ENCODE measurements at places on chromosomes 12 and 14.

DNA sequence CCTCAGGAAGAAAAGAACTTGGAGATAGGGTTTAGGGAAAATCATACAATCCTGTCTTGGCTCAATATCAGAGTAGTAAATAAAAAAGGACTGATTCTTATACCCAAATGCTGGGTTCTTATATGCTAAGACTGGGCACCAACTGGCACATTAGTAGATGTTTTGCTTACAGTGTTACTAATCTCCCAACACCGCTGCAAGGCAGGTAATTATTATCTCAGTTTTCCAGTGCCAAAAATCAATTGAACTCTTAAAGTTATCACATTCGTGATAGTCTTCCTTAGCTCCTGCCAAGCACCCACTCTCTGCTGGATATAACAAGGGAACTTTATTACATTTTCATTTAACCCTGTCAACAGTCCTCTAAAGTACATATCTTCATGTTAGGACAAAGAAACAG is 25.0 kb upstream of the HIGD1C start:
- DNase-seq, result no peak

GRCh38 chr14:74816124-74816523 is 53.0 kb downstream of the YLPM1 start:
- no peak for DNase-seq

DNA sequence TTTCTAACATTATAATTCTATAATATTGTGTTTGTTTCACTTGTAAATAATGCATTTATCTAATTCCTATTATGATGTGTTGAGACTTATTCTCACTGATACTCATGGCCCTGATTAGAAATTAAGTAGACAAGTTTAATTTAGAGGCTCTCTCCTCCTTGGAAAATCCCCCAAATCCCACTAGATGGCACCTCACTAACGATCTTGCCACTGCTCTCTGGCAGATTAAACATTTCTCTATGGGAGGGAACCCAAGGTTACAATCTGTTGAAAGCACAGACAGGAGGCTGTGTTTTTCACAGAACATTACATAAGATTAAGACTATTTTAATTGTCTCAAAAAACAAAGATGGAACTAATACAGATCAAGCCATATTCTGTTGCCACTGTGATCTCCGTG is 318.7 kb downstream of the LRFN5 start:
- DNase-seq, result no peak

DNA sequence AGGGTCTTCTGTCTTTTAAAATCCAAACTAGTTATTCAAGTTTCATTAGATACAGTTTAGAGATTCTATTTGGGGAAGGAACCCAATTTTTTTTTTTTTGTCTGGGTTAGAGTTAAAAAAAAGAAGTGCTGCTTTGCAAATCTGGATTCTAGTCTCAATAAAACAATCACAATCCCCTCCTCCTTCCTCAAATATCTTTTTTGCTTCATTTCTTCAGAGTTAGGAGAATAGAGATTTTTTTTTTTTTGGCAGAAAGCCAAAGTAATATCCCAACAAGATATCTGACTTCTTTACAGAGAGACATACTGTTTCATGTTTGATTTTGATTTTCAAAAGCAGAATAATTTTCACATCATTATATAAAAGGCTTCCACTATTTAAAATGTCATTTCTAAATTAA is 201.9 kb downstream of the FOXN3 start:
- no peak for DNase-seq

DNA sequence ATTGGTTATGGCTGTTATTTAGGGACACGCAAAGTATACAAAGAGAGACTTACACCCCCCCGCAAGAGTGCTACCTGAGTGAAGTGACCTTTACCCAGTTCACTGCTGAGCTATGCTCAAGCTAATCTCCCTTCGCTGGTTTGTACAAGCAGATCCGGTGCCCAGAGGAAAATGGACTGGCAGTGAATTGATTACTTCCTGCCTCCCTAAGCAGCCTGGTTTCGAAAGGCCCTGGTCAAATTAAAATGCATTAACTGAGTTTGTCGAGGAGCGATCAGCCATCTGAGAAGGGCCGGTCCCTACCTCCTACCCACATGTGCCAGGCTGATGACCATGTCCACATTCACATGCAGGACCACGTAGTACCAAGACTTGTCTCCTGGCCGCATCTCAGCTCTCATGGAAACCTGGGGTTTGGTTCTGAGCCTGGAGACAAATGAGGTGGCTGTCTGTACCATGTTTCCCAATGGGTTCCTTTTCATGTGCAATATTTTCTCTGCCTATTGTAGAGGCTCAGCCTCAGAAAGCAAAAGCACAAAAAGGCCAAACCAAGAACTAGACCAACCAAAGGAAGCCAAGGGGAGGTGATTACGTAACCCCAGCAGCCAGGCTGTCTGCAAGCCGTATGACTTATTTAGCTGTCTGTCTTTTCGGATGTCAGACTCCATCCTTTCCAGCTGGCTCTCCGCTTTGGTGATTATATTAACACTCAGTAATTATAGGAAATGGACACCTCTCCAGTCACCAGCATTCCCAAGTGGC is 284.7 kb upstream of the PWP1 start:
- DNase-seq, result no peak

GRCh38 chr12:30794591-30795409 is 40.0 kb upstream of the CAPRIN2 start:
- no peak for DNase-seq

- DNase-seq, result no peak
Measured at GRCh38 chr12:105468464-105468863, 138.0 kb downstream of the C12orf75 start.

DNA sequence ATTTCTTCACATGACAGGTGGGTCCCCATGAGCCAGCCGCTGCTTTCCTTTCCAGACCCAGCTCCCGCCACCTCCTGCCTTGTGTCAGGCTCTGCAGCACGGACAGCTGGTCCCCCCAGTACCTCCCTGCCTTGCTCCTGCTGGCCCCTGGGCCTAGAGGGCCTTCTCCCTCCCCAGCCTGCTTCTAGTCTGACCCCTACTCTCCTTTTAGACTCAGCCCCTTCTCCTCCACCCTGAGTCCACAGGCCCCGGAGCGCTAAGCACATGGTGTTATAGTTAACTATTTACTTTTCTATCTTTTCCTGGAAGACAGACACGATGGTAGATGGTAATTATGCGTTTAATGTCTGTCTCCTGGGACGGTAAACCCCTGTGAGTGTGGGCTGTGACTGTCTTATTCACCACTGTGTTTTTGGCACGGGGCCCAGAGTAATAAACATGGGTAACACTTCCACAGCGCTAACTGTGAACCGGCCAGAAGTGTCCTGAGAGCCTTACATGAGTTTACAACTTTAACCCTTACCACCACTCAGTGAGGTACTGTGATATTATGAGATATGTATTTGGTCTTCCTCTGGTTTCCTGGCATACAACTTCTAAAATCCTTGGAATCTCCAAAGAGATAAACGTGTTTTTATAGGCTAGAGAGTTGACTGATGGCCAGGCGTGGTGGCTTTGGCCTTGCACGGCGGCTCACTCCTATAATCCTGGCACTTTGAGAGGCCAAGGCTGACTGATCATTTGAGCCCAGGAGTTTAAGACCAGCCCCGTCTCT is 41.2 kb downstream of the DGLUCY start:
- no peak for DNase-seq

DNA sequence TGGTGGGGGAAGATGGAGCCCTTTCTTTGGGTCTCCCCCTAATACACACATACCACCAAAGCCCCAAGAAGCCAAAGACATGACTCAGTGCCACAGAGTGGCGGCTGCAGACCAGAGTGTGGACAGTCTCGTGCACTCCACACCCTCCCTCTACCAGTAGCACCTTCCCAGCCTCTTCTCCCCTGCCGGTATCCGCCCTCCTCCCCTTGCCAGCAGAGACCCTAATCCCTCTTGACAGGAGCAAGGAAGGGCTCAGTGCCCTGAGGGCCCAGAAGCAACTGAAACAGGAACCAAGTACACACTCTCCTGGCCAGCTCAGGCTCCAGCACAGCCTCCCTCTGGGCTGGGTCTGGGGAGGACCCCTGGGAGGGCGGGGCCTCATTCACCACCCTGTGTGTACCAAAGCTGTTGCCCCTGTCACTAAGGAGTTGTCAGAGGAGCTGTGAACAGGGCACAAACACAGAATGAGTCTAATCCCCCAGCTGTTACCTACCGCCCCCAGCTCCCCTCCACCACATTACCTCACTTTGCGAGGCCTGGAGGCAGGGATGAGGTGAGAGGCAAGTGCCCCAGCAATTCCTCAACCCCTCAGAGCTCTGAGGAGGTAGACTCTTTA is 8.2 kb downstream of the SPRYD3 start:
- DNase-seq, result no peak

- DNase-seq, result no peak
Measured at GRCh38 chr14:95388699-95389098, 69.0 kb upstream of the CLMN start.

All from activated naive CD8-positive, alpha-beta T cell treated with anti-CD3 and anti-CD28 coated beads, Interleukin-2, amount 10 ng/mL, durations not matched to agents 7 days and 5 days (primary cell).